ENCODE measurements at places on chromosomes 1 and 21. TPM values are rescaled to one million over a fixed set of nuclear protein-coding genes. Genes with fewer than 3 reads are reported as not detected.

DNA sequence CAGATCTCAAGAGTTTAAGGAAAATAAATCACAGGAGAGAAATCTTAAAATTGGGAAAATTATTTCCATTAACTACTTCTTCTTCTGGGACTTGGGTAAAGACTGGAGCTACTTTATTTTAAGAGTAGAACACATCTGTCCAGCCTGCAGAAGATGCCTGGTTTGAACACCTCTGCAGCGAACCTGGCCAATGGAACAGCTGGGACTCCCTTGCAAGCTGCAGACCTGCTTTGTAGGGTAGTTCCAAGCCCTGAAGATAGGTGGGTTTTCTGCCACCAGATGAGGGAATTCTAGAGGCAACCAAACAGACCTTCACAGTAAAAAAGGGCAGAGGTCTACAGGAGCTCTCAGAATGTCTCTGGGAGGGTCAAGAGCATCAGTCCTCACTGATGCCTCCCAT, 86.5 kb upstream of the CACNA1E start:
- no peak overlapping the region for H3K27ac ChIP-seq
- no peak for DNase-seq
- H3K27me3 ChIP-seq = peaks cover 5% of the 10 kb centered on the region
- H3K4me1 ChIP-seq = no peaks in the 10 kb centered on the region
- H3K4me3 ChIP-seq = no peak overlapping the region

DNA sequence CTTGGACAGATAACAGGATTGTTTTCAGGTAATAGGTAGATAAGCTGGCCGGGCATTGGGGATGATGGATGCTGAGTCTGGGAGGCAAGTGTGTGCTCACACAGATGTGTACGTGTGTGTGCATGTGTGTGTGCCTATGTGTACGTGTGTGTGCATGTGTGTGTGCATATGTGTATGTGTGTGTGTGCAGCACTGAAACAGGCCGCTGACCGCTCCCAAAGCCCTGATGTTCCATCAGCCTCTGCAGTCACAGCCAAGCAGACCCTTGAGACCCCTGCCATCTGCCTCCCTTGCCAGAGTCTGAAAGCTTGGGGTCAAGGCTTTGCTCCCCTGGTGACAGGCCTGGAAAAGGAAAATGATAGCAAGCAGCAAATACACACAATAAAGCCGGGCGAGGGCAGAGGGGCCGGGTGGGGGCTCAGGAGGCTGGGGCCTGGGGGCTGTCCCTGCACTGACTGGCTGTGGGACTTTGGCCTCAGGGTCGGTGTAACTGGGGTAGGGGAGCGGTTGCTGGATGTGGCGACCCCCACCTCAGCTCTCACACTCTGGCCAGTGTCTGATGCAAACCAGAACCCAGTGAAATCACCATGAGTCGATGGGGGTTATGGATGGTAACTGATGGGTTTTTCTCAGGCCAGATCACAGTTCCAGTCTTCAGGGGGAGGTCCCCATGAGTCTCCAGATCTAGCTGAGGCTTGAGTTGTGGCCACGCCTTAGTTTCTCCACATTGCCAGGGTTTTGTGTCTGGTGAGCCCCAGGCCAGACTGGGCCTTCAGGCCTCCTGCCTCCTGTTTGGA, 9.2 kb upstream of the TNFRSF8 start:
- no peaks in the 10 kb centered on the region for H3K36me3 ChIP-seq
- no peaks in the 10 kb centered on the region for H3K27me3 ChIP-seq
- DNase-seq = no peak
- peaks cover 32% of the 10 kb centered on the region for H3K4me1 ChIP-seq
- H3K27ac ChIP-seq = no peak overlapping the region

DNA sequence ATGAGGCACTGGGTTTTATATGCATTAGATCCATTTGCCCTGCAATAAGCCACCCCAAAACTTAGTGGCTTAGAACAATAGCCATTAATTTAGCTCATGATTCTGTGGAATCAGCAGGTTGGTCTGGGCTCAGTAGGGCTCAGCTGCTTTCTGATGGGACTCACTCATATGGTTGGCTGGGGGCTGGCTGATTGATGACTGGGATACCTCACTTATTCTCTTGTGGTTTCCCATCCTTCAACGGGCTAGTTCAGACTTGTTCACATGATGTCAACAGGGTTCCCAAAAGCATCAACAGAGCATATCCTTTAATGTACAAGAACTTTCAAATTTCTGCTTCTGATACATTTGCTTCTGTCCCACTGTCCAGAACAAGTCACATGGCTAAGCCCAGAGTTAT, 43.2 kb downstream of the DNM3 start:
- no peaks in the 10 kb centered on the region for H3K36me3 ChIP-seq
- DNase-seq = no peak
- H3K4me1 ChIP-seq = no peaks in the 10 kb centered on the region
- H3K27ac ChIP-seq = no peak overlapping the region
- H3K4me3 ChIP-seq = no peak overlapping the region

DNA sequence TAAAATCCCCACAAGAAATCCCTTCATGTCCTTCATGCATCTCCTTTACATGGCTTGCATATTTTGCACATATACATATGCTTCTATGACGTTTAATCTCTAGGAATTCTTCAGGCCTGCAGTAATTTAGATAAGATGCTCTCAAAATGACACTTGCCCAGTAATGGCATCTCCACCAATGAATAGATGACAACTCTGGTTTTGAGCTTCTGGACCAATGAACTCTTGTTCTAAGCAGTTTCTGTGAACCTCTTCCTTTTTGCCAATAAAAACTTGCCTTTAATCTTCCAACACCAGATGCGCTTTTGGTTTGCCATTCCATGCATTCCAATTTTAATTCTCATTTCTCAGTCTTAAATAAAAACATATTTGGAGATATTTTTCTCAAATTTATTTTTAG, 189.8 kb upstream of the OLFM3 start:
- H3K27me3 ChIP-seq = no peaks in the 10 kb centered on the region
- no peaks in the 10 kb centered on the region for H3K36me3 ChIP-seq
- no peaks in the 10 kb centered on the region for H3K4me1 ChIP-seq
- H3K27ac ChIP-seq = no peak overlapping the region
- H3K4me3 ChIP-seq = no peak overlapping the region

DNA sequence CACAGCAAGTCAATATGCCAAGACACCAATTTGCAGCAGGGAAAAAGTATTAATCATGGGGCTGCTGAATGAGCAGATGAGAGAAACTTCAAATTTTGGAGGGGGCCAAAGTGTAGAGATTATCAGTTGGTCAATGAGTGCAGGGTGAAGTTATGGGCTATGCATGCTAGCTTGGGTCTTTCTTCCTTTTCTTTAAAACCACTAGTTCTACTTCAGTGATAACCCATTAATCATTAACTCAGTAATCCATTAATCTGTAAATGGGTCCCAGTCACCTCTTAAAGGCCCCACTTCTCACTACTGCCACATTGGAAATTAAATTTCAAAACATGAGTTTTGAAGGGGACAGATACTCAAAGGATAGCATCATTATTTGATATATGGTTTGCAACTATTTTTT, 688.6 kb upstream of the ADGRL4 start:
- H3K27ac ChIP-seq = peak overlapping the region; percentile 5
- H3K27me3 ChIP-seq = no peaks in the 10 kb centered on the region
- H3K4me1 ChIP-seq = peaks cover 5% of the 10 kb centered on the region
- H3K4me3 ChIP-seq = no peak overlapping the region

DNA sequence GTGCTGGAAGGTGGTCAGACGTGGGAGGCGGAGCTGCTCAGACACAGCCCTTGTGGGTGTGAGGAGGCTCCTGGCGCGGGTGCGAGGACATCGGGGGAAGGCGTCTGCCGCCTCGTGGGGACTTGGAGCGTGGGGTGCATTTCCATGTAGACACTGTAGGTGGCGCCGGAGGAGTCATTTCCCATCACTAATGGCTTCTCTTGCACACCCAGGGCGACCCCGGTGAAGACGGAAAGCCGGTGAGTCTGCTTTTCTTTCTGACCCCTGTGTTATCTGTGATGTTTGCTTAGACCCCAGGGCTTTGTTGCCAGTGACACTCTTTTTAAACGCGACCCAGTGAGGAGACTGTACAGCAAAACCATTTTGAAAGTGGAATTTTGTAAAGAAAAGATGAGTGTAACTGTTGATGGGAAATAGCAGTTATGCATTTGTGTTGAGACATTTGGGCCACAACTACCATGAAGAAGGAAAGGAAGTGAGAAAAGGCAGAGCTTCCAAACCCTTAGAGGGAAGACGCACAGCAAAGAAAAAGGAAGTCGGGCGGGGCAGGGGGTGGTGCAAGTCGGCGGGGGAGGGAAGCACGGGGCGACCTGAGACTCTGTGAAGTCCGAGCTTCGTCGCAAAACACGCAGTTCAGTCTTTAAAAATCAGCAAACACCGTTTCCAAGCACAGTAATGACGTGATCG, 64.0 kb downstream of the SLC19A1 start:
- peak; percentile 64 for DNase-seq
- no peaks in the 10 kb centered on the region for H3K27me3 ChIP-seq
- no peaks in the 10 kb centered on the region for H3K36me3 ChIP-seq

GRCh38 chr1:25572708-25573590, 29.5 kb downstream of the LDLRAP1 start:
- no peak for DNase-seq
- H3K4me1 ChIP-seq = peaks cover 2% of the 10 kb centered on the region
- no peak overlapping the region for H3K4me3 ChIP-seq
- peaks cover 7% of the 10 kb centered on the region for H3K27me3 ChIP-seq
- H3K27ac ChIP-seq = no peak overlapping the region
- peaks cover 2% of the 10 kb centered on the region for H3K36me3 ChIP-seq

DNA sequence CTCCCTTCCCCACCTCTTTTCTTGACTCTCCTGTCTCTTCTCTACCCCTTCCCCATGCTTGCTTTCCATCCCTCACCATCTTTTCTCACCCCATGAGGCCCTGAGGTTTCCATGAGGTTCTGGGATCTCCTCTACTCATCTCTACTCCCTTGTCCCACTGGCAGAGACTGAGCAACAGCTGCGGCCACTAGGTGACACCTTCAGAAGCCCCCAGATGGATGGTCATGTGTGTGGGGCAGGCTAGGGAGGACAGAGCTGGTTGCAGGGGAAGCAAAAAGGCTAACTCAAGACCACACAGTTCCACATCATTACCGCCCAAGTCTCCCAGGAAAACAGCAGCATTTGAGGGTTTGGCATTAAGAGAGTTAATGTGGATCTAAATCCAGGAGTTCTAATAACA, 45.0 kb downstream of the LRRN2 start:
- peaks cover 21% of the 10 kb centered on the region for H3K27me3 ChIP-seq
- H3K4me1 ChIP-seq = no peaks in the 10 kb centered on the region
- H3K27ac ChIP-seq = no peak overlapping the region
- no peaks in the 10 kb centered on the region for H3K36me3 ChIP-seq

DNA sequence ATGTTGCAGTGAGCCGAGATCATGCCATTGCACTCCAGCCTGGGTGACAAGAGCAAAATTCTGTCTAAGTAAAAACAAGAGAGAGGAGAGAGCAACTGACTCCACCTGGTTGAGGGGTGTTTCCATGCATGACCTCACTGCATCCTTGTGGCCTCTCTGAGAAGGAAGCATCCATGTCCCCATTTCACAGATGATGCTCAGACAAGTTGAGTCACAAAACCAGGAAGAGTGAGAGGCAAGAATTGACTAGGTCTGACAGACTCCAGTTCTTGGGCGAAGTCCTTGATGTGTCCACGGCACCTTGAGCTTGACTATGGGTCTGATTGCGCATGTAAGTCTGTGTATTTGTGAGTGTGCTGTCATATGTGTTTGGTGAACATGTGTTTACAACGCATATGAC, 105.8 kb downstream of the LACTBL1 start:
- no peak overlapping the region for H3K4me3 ChIP-seq
- H3K36me3 ChIP-seq = no peaks in the 10 kb centered on the region
- no peak overlapping the region for H3K27ac ChIP-seq
- no peak for DNase-seq

GRCh38 chr1:2810899-2811532, 9.5 kb upstream of the TTC34 start:
- no peak overlapping the region for H3K4me3 ChIP-seq
- H3K27me3 ChIP-seq = no peaks in the 10 kb centered on the region
- no peak overlapping the region for H3K27ac ChIP-seq

- peak within 1 kb of the TSS; percentile 91 for H3K4me3 ChIP-seq
- H3K27me3 ChIP-seq = no peaks in the 10 kb centered on the region
- DNase-seq = peak; percentile 22
- H3K4me1 ChIP-seq = peaks cover 37% of the 10 kb centered on the region
Observed at GRCh38 chr1:203765029-203765837, at the start of gene LAX1. TSS of gene LAX1 (plus strand) at chr1:203765183. CDS start at chr1:203765566, 383 bp downstream.

ACTL8 gene
- not detected for total RNA-seq

ATAD3C gene
- 0.86 TPM for total RNA-seq

AGT gene
- not detected for total RNA-seq
